Cortex of kidney (tissue), 1 donor: ENCODE measurements at places on chromosomes 3 and 15.

- DNase-seq: no peak
Measured at GRCh38 chr15:69616558-69616957, 163.9 kb downstream of the RPLP1 start.

DNA sequence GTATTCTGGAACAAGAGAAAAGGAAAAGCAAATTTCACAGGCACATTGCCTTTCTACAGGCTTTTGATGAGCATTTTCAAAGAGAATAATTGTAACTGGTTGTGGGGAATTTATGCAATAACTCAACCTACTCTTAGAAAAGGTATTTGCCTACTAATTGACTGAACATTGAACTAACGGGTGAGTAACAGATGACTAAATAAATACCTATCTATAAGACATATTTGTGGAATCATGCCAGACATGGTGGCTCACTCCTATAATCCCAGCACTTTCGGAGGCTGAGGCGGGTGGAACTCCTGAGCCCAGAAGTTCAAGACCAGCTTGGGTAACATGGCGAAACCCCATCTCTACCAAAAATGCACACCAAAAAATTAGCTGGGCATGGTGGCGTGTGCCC lies 367.7 kb downstream of the CGGBP1 start:
- no peak for DNase-seq

DNA sequence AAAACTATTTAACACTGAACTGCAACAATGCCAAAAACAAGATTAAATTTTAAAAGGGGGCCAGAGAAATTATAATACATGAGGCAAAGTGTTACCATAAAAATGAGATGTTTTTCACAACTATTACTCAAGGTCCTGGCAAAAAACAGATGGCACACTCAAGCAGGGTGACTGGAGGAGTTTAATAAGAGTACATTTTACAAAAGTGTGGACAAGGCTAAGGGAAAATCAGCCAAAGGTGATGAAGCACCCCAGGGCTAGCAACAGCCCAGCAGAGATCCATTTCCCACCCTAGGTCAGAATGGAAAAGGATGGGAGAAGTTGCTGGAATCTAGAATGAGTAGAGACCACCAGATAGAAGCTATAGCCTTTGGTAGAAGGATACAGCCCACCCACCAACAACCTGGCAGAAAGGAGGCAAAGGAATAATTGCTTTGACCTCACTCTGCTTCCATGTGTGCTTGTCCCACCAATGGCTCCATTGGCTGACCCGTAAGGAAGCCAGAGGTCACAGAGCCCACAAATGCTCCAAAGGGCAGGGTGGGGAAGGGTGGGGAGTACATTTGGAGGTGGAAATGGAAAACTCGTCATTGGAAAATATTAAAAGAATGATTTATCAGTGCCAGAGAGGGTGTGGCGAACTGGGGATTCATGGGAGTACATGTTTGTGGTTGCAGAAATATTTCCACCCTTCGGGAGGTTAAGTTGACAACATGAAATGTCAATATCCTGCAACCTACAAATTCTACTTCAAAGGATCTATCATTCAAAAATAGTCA lies 161.0 kb upstream of the UBE2E2 start:
- DNase-seq: no peak

DNA sequence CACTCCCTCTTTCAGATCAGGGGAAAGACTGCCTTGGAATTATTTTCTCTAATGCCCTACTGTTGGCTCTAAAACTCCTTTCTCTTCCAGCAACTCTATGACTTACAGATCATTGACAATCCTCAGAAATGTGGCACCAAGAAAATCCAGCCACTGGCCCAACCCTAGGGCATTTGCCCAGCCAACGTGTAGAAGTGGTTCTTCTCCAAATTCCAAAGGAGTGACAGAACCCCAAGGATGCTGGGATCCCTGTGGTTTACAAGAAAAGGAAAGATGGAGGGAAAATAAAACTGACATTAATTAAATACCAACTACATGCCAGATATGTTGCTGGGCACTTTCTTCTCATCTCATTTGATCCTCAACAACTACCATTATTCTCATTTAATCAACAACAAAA lies 216.0 kb downstream of the NTRK3 start:
- no peak for DNase-seq
